ENCODE measurements at places on chromosomes 3 and 15.

DNA sequence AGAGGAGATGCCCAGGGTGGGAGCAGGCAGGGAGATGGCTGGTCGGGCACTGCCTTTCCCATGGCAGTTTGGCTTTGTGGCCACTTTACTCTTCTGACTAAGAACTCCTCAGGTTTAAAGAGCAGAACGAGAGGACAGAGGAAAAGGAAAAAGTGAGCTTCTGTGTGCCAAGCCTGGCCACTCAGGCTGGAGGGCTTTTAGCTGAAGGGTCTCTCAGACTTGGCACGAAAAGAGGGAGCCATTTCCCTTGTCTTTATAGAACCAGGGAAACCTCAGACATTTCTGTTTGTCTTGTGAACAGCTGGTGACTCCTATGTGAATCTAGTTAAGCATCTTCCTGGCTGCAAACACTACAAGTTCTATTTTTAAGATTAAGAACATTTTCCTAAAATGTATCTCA, 23.3 kb upstream of the PSMD6 start:
- no peak for DNase-seq

DNA sequence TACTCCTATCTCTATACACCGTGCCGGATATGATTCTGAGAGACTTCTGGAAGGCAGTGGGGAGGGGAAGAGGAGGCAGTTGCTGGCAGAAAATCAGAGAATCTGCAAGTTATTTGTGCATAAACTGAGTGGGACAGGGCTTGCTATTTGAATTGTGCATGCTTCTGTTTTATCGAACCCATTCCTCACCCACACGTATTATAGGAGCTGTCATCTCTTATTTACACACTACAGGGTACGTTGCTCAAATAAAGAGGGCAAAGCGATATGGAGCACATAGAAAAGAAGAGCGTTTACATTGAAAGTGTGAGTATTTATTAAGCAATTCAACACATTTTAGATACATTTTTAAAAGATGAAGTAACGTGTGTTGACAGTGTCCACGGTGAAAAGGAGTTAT, 191.6 kb downstream of the CPNE4 start:
- DNase-seq = no peak

GRCh38 chr3:49718858-49719213, 648 bp downstream of the AMIGO3 start:
- DNase-seq = no peak

- no peak for DNase-seq
Measured at GRCh38 chr15:94412979-94413746, 181.8 kb downstream of the MCTP2 start.

DNA sequence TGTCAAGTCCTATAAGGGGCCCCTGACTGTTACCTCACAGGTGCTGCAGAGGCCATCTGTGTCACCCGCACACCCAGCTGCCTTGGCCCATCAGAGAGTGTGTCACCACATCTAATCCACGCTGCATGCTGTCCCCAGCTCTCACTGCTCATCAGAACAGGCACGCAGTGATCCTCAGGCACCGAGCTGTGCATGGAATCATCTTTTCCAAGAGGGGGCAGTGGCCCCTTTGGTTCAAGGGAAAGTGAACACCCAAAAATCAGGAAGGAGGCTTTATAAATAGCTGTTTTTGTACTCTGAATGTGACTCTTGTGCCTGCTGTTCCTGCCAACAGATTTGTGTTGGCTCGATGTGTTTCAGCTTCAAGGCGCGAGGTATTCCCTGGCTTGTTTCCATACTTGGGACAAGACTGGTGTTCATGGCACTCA, 110.3 kb upstream of the ETV5 start:
- DNase-seq = no peak

DNA sequence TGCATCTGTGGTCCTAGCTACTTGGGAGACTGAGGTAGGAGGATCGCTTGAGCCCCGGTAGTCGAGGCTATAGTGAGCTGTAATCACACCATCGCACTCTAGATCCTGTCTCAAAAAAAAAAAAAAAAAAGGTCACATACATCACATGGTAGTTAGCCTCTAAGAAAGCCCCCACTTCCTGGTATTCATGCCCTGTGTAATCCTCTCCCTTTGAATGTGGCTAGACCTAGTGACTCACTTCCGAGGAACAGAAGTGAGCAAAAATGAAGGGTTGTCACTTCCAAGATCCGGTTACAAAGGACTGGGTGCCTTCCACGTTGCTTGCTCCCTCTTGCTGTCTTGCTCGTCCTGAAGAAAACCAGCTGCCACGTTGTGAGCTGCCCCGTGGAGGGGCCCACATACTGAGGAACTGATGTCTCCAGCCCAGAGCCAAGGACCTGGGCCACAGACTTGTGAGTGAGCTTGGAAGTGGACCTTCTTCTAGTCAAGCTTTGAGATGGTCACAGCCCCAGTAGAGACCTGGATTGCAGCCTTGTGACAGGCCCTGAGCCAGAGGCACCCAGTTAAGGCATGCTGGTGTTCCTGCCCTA, 12.6 kb upstream of the LCTL start:
- no peak for DNase-seq

- no peak for DNase-seq
Measured at GRCh38 chr3:5423523-5423922, 236.0 kb downstream of the EDEM1 start.

- peak; percentile 97 for DNase-seq
Measured at GRCh38 chr15:41894791-41895463, 1.1 kb upstream of the SPTBN5 start.

- peak; percentile 94 for DNase-seq
Measured at GRCh38 chr3:128845778-128846485, 33.5 kb upstream of the ACAD9 start.

- no peak for DNase-seq
Measured at GRCh38 chr15:82138306-82138705, 92.5 kb upstream of the MEX3B start.

GRCh38 chr3:180277041-180277440, 240.3 kb upstream of the PEX5L start:
- DNase-seq = no peak

DNA sequence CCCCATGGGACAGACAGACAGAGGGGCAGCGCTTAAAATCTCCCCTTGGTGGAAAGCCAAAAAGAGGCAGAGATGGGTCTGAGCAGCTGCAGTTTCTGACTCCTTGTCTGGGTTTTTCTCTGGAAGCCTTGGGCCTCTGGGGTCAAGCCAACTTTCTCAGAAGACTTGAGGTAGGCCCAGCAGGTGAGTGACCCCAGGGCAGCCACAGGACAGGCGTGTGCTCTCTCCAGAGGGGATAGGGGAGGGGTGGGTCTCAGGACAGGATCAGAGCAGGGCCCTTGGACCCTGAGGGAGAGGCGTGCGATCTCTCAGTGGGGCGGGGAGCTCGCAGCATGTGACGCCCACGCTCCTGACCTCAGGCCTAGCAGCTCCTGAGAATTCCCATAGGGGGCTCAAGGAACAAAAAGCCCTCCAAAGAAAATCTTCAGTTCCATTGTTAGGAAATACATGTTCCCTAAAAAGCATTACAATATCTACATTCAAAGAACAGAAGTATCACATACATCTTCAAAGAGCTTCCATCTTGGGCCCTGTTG, 34.6 kb upstream of the DUSP7 start:
- DNase-seq = no peak

GRCh38 chr15:34365091-34365825, 1.7 kb downstream of the LPCAT4 start:
- DNase-seq = no peak

DNA sequence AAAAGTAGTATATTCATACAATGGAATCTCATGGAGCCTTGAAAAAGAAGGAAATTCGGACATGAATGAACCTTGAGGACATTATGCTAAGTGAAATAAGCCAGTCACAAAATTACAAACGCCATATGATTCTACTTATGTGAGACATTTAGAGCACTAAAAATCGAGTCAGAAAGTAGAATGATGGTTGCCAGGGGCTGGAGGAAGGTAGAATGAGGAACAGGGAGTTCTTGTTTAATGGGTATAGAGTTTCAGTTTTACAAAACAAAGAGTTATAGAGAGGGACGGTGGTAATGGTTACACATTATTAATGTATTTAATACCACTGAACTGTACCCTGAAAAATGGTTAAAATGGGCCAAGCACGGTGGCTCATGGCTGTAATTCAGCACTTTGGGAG, 19.5 kb downstream of the UBXN7 start:
- no peak for DNase-seq

GRCh38 chr3:192772240-192772894, 45.0 kb upstream of the FGF12 start:
- DNase-seq = peak; percentile 25

DNA sequence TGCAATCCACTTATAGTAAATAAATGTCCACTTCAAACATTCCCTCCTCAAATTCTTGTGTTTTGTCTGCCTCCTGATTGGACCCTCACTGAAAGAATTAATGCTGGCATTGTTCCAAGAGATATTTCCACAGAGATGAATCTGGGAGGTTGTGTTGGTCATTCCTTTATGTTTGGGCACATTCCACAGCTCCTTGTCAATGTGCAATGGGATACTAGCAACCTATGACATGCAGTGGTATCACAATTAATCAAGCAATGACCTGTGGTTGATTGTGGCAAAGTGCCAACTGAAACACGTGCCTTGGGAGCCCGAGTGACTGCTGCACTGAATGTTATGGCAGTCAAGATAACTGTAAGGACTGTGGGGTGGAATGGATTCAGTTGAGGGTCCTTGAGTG, 55.0 kb upstream of the SNRPN start:
- DNase-seq = no peak

GRCh38 chr15:47351501-47351900, 365.8 kb upstream of the SEMA6D start:
- no peak for DNase-seq

DNA sequence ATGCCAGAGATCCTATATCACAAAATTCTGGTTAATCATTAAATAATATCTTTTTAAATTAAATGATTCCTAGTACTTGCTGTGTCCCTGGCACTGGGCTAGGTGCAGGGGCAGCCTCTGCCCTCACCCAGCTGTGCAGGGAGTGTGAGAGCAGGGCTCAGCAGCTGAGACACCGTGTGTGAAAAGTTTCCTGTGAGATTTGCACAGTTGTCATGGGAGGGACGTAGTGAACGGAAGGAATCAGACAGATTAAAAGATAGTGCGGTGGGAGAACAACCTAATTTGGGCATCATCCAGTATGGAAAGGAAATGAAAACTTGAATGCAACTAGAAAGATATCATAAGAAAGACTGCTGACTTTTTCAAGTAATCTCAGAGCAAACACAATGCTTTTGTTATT, 204.1 kb downstream of the SSR3 start:
- no peak for DNase-seq

DNA sequence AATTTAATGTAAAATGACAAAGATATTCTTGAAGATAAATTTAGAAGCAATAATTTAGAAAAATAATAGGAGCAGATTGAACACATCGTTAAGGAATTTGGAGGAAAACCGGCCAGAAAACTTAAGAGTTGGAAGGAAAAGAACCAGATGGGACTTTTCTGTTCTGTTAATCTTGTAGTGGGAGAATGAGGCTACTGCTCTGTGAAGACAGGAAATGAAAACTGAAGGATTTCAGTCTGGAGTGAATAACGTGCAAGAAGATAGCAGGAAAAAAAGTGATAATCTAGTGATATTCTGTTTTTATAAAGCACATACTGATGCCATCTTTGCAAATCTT, 74.2 kb downstream of the DPPA2 start:
- DNase-seq = no peak

DNA sequence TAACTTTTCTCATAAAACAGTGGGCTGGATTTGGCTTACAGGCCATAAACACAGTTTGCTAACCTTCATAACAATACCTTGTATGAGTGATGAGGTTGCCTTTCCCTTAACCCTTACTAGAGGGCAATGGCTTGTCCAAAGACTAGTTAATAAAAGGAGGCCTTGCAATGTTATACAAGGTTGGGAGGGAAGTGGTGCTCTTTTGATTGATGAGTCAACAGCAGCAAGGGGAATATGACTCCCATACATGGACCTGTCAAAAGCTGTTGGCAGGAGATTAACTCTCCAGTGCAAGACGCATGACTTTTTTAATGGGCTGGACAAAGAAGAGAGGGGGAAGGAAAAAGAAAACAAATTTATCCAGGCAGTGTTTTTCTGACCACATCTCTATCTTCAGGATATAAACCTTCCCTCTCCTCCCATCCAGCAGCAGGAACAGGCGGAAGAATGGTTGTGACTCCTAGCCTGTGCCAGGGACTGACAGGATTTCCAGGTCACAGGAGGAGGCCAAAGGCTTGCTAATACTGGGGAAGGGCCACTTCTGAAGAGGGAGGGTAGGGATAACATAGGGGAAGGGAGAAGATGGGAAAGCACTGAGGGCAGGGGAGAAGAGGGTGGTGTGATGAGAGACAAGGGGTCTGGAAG, 35.2 kb upstream of the ARL14 start:
- DNase-seq = no peak

DNA sequence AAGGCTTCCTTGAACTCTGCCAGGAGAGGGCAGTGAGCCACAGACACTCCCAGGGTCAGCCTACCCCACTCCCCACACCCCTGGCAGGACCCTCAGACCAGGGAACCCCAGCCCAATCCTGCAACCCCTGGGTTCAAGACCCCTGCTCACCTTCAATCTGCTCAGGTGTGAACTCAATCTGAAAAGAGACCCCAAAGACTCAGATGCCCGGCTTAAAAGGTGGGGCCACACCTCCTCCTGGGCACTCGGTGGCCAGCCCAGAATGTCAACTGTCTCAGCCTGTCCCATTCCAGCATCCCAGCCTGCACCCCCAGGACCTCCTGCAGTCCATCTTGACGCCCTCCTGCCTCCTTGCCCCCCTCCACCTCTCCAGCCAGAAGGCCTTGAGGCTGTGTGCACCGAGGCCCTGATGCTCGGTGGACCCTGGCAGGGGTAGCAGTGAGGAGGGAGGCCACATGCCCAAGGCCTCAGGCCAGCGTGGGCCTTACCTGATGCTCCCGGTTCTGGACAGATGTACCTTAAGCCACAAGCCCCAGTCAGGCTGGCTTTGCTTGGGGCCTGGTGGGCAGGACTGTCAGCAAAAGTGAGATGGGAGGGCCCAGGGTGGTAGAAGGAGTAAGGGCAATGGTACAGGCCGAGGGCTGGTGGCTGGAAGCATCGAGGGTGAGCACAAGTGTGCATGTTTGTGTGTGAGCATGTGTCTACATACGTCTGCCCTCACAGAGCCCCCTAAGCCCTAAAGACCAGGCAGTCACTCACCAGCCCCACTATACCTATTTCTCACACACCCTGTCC, 2.2 kb downstream of the MYL3 start:
- DNase-seq = no peak

DNA sequence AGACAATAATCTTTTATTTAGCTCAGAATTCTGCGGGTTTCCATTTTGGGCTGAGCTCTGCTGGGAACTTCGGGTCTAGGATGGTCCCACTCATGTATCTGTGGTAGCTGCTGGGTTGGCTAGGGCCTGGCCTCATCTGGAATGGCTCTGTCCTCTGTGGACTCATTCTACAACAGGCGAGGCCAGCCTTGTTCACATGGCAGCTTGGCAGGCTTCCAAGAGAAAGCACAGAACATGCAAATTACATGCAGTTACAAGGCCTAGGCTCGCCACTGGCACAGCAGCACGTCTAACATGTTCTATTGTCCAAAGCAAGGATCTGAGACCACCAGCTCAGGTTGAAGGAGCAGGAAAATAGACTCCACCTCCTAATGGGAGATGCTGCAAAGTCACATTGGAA, 431.4 kb downstream of the PDCD6IP start:
- DNase-seq = peak; percentile 5

GRCh38 chr3:177349384-177349783, 152.1 kb upstream of the TBL1XR1 start:
- no peak for DNase-seq
